ENCODE measurements at places on chromosomes 5 and 9.

DNA sequence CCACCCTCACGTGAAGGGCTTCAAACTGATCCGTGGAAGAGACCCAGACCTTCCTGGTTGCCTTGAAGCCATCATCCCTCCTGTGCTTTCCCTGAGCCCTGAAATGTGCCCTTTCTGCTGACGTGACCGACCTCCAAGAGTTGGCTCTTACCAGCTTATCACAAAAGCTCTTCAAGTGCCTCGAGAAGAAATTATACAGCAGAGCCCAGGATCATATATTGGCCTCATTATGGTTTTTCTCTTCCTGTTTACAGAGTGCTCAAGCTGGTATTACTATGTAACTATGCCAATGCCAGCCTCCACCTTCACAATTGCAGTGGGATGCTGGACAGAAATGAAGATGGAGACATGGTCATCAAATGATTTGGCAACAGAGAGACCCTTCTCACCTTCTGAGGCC is 66.0 kb downstream of the AOPEP start:
- DNase-seq: no peak

DNA sequence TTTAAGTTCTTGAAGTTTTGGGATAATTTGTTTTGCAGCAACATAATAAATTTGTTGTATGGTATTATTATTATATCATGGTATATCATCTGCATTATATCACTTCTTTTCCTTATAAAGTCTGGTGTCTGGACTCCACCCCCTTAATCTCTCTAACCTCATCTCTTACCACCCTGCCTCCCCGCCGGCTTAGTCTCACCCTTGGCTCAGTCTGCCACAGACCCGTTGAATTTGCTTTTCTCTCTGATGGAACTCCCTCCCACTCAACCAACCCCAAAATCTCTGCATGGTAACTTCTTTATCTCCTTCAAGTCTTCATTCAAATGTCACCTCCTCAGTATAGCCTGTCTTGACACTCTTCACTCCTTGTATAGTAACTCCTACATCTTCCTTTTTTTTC is 29.6 kb upstream of the MATR3 start:
- no peak for DNase-seq

DNA sequence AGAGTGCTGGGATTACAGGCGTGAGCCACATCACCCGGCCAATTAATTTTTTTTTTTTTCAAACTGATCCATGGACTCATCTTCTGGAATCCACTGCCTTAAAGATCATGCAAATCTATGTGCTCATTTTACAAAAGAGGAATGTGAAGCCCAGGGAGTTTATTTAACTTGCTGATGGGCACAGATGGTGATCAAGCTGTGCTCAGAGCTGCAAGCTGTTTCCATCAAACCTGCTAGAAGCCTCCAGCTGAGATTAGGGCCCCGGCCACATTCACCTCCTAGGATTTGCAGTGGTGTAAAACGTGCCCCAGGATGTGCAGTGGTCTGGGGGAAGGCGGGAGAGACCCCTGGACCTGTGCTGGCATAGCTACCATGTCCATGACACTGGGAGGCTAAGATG is 56.1 kb upstream of the TUT7 start:
- DNase-seq: no peak

GRCh38 chr5:139648205-139649081 is at the start of gene CXXC5:
TSS of gene CXXC5 (plus strand) at chr5:139648349. CDS start at chr5:139680524, 32,175 bp downstream.
- DNase-seq: peak; percentile 80

GRCh38 chr9:104322596-104322995 is 181.5 kb upstream of the OR13F1 start:
- DNase-seq: no peak

- no peak for DNase-seq
These were observed 109.0 kb downstream of the MVB12B start for GRCh38 chr9:126435626-126436025.

GRCh38 chr9:72618811-72619210 is 97.4 kb downstream of the TMC1 start:
- no peak for DNase-seq

DNA sequence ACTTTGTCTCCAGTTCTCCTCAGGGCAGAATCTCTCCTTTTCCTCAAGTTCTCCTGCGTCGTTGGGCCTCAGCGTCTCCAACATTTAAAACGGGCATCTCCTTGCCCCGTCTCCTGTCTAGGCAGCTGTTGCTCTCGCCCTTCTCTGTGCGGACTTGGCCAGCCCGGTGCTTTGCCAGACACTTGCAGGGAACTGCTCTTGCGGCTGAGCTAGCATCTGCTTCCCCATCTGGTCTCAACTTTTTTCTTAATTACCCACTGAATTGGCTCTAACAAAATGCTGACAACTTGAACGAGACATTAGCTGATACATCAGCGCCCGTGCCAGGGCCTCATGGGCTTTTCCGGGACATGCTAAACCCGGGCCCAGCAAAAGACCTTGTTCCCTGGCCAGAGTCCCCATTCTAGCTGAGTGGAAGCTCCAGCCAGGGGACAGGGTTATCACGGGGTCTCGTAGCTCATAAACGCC is 25.1 kb downstream of the ZNF618 start:
- no peak for DNase-seq

GRCh38 chr9:137461663-137462395 is 2.7 kb upstream of the NSMF start:
- peak; percentile 72 for DNase-seq

- peak; percentile 41 for DNase-seq
These were observed 665.5 kb upstream of the ZNF608 start for GRCh38 chr5:125411744-125412560.

DNA sequence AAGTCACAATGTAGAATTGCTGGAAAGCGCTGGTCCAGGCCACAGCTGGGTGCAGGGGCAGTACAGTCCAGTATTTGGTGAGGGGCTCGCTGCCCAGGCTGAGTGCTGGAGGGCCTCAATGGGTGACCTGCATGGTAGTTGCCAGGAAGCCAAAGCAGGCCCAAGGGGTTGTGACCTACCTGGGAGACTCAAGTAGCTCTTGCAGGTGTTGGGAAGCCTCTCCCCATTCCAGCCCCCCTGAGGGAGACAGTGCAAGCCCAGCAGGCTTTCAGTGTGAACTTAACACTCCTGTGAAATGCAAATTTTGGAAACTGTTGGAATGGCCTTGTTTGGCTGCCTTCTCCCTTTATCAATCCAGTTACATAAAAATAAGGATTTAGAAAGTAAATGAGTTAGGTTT is 13.9 kb downstream of the KDM4C start:
- DNase-seq: no peak

GRCh38 chr5:116032094-116032517 is at the start of gene ARL14EPL:
TSS of gene ARL14EPL (plus strand) at chr5:116032472. CDS start at chr5:116051466, 18,994 bp downstream.
- DNase-seq: peak; percentile 5

GRCh38 chr5:76376148-76376865 is 26.8 kb upstream of the IQGAP2 start:
- no peak for DNase-seq

GRCh38 chr5:175710326-175710725 is 52.5 kb downstream of the HRH2 start:
- DNase-seq: no peak

DNA sequence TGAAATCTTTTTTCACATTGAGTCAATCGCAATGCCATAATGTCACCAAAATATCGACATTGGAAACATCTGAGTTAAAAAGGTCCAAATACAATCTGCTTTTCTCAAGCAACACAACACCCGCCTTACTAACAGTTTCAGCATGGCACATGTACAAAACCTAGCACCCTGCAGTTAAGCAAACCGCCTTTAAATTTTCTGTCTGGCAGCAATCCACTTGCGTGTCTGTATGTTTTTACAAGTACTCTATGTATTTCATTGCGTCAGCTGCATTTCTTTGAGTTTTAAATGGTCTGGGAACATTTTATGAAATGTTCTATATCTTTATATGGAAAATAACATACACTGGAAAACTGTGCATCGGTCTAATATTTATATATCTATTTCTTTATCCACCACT is 134.6 kb downstream of the DENND1A start:
- no peak for DNase-seq

DNA sequence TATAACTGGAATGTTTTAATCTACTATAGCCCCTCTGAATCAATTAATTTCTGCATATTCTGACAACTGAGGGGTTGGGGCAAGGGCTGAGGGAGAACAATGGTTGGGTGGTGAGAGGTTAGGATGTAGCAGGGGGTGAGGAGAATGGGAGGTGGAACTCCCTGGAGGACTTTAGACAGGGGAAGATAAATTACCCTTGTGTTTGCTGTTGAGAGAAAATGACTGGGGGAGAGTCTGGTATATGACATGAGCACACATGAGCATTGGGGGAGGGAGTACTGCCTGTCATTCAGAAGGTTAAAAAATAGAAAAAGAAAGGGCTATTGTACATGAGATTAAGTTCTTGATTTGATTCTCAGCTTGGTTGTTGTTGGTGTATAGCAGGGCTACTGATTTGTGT is 37.2 kb upstream of the PAPPA start:
- DNase-seq: no peak

GRCh38 chr9:84670138-84671041 is 861 bp downstream of the NTRK2 start:
- DNase-seq: no peak

DNA sequence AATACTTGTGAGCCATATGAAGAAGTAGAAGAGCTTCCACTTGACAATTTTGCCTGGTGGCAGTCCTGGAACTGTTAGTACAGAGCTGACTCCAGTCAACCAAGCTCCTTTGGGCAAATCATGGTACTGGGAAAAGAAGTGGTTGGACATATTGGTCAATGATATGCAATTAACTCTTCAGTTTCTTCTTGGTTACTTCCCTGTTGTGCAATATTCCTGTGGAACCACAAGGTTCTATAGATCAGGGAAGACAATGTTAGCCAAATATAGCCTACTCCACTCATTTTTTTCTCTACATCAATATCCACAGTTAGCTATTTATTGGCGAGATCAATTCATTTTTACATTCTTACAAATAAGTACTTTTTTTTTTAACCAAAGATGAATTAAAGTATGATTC is 14.4 kb upstream of the GDA start:
- DNase-seq: no peak

GRCh38 chr5:8184455-8185063 is 315.6 kb downstream of the MTRR start:
- peak; percentile 68 for DNase-seq

- DNase-seq: no peak
These were observed 286.9 kb downstream of the FBXL7 start for GRCh38 chr5:15786884-15787283.

DNA sequence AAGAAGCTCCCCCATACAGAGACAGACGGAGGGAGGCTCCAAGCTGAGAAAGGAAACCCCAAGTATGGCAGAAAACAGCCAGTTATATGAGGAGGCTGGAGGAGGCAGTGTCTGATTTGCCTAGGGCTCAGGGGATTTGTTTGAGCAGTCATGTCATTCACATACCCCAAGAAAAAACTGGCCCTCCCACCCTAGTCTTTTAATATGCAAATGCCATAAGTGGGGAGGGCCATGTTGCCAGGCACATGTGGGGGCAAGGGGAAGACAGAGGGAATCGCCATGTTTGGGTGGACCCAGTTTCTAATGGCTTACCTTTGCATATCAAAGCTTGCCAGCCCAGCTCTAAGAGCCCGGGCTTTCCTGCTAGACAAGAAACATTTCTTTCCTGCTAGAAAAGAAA is 1163.8 kb downstream of the TAF11L14 start:
- peak; percentile 24 for DNase-seq

- DNase-seq: no peak
These were observed 180.3 kb downstream of the C9orf152 start for GRCh38 chr9:110027671-110028081.
